ENCODE measurements at places on chromosomes 7 and 10.

DNA sequence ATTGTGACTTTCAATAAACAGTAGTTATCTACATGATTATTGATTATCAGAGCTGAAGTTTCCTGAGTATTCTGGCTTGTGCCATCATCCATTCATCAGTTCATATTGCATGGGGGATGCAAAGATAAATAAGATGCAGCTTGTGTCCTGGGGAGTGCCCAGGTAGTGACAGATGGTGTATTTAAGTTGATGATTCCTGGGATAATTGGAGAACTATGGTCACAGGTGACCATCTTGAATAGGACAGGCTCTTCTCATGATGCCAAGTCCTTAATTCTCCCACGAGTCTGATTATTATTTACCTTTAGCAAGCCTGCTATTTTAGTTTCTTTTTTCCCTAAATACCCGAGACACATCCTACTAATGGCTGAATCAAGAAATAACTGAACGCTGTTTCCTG, 64.9 kb downstream of the PLPP4 start:
- no peak for DNase-seq

- DNase-seq: no peak
These were observed 51.4 kb downstream of the RBM20 start for GRCh38 chr10:110695539-110695886.

GRCh38 chr10:34647160-34647559, 167.9 kb downstream of the PARD3 start:
- no peak for DNase-seq

DNA sequence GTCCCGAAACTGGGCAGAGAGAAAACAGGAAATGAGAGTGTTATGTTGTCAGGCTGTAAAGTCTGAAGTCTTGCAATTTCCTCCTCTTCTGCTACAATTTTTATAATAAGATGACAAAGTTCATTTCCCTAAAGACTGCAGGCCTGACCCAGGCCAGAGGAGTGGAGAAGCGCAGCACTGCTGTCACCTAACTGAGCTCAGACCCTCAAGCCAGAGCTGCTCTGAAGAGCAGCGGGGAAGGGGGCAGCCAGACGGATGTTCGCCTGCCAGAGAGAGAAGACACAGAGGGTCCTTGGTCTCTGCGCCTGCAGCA, 12.6 kb upstream of the AOAH start:
- no peak for DNase-seq

DNA sequence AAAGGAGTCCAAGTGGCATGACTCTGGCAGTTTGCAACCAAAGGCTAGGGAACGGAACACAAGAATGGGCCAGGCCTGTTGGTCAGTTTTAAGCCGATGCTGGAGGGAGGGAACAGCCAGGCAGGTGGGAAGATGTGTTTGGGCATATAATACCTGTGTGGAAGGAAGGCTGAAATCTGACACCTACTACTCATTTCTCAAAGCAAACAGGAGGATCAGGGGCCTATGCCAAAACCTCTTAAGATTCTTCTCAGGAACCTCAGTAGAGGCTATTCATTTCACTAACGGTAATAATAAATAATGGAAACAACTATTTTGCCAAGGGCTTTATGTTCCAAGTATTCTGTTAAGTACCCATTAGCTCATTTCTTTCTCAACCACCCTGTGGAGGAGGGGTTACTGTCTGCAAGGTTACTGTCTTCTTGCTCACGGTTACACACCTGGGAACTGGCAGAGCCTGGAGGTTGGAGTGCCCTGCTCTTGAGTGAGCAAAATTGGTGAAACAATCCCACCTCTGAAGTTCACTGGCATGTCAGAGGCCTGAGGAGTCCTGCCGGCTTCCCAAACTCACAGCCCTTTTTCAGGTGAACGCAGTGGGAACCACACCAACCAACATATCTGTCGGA, 35.5 kb downstream of the GOT1 start:
- DNase-seq: no peak

DNA sequence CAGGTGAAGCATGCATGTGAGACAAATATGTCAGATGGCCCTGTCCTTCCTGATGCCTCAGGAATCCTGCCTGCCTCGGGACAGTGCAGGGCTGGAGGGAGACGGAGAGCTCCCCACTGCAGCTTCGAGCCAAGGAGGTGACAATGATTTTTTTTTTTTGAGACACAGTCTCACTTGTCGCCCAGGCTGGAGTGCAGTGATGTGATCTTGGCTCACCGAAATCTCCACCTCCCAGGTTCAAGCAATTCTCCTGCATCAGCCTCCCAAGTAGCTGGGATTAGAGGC, 68.8 kb downstream of the OAT start:
- DNase-seq: no peak

DNA sequence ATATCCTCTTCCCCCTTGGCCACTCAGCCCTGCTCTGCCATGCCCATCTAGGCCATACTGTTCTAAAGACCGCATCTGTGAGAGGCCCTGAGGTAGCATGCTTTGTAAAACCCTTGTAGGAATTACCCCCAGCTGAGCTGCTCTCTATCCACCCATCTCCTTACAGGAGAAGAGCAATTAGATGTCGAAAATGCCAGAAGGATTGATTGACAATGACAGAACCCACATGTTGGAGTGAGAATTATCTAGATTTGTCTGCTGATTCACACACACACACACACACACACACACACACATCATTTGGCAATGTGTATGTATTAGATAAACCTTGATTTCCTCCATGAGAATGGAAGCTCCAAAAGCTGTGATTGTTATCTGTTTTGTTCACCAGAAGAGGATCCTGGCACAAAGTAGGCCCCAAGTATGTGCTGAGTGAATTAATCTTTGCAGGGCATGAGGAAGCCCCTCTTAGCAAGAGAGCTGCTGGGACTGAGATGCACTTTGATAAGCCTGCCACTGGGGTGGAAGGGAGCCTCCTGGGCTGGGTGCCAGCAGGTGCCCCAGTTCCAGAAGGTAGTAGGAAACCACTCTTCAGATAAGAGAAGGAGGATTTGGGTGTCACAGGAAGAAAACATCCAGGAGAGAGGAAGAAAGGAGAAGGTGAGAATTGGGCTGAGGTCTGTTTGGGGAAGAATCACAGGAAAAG, 187.5 kb upstream of the ADO start:
- DNase-seq: no peak

- no peak for DNase-seq
These were observed 181.0 kb downstream of the COBL start for GRCh38 chr7:51135576-51135975.

DNA sequence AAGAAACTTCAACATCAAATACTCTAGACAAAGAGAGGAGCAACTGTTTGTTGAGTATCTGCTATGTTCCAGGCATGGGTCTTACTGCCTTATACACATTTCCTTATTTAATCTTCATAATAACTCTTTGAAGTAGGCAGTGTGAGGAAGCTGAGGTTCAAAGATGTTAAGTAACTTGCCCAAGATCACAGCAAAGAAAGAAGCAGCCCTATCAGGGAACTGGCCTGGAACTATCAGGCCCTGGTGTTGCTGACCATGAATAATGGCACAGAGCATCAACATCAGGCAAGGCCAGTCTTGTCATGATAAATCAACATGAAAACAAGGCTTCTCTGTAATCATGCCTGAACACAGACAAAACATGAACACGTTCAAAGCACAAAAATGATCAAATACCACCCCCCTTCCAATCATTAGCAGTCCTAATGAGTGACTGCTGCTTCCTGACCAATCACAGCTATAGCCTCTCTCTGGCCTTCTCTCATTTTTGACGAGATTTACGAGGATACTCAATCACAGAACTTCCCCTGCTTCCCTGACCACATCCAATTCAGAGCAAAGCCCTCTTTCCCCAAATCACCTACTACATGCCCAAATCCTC, 2.3 kb downstream of the GSDME start:
- no peak for DNase-seq

DNA sequence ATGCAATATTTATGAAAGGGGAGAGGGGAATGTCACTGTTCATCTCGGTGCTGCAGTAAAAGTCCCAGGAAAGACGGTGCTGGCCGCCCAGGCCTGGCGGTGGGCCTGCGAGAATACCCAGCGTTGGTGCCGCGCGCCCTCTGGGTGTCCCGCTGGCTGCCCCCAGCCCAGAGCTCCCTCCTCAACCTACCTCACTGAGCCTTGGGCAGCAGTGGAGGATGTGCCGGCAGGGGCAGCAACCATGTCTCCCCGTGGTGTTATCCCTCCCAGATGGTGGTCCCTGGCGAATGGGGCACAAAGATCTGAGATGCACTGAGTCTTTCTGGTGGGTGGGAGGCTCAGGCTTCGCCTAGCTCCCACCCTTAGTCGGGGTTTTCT, 9.5 kb upstream of the TLX1 start:
- DNase-seq: no peak

GRCh38 chr10:128481152-128481840, 355.1 kb upstream of the MKI67 start:
- no peak for DNase-seq

DNA sequence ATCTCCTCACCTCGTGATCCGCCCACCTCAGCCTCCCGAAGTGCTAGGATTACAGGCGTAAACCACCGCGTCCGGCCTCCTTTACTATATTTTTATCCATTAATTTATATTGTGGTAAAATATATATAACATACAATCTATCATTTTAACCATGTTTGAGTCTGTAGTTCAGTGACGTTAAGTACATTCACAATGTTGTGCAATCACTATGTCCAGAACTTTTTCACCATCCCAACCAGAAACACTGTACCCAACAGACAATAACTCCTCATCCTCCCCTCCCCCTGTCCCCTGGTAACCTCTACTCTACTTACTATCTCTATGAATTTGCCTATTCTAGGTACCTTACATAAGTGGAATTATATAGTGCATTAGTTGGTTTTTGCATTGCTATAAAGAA, 297.5 kb upstream of the GALNT17 start:
- DNase-seq: no peak

GRCh38 chr7:88492153-88492552, 185.5 kb upstream of the STEAP4 start:
- no peak for DNase-seq

GRCh38 chr7:35816514-35816913, 15.7 kb downstream of the SEPTIN7 start:
- DNase-seq: no peak

GRCh38 chr10:10644008-10644646, 373.5 kb upstream of the CELF2 start:
- DNase-seq: no peak

DNA sequence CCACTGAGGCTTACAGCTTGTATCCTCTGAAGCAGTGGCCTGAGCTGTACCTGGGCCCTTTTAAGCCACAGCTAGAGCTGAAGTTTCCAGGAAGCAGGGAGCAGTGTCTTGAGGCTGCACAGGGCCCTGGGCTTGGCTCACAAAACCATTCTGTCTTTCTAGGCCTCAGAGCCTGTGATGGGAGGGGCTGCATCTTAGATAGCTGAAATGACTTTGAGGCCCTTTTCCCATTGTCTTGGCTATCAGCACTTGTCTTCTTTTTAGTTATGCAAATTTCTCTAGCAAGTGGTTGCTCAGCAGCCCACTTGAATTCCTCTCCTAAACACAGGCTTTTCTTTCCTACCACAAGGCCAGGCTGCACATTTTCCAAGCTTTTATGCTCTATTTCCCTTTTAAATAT, 864.2 kb downstream of the REEP3 start:
- DNase-seq: no peak

- no peak for DNase-seq
These were observed 167.6 kb downstream of the ARL4A start for GRCh38 chr7:12855036-12855435.

DNA sequence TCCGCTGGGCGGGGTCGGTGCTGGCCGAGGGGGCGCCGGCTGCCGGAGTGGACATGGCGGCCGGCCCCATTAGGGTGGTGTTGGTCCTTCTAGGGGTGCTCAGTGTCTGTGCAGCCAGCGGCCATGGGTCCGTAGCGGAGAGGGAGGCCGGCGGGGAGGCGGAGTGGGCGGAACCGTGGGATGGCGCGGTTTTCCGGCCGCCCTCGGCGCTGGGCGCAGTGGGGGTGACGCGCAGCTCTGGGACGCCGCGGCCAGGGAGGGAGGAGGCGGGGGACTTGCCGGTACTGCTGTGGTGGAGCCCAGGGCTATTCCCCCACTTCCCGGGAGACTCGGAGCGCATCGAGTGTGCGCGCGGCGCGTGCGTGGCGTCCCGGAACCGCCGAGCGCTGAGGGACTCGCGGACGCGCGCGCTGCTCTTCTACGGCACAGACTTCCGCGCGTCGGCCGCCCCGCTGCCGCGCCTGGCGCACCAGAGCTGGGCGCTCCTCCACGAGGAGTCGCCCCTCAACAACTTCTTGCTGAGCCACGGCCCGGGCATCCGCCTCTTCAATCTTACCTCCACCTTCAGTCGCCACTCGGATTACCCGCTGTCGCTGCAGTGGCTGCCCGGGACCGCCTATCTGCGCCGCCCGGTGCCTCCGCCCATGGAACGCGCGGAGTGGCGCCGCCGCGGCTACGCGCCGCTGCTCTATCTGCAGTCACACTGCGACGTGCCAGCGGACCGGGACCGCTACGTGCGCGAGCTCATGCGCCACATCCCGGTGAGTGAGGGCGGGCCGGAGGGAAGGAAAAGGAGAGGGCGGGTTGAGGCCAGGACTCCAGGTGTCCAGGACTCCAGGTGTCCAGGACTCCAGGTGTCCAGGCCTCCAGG, 9.3 kb upstream of the CHCHD1 start:
- peak; percentile 82 for DNase-seq

DNA sequence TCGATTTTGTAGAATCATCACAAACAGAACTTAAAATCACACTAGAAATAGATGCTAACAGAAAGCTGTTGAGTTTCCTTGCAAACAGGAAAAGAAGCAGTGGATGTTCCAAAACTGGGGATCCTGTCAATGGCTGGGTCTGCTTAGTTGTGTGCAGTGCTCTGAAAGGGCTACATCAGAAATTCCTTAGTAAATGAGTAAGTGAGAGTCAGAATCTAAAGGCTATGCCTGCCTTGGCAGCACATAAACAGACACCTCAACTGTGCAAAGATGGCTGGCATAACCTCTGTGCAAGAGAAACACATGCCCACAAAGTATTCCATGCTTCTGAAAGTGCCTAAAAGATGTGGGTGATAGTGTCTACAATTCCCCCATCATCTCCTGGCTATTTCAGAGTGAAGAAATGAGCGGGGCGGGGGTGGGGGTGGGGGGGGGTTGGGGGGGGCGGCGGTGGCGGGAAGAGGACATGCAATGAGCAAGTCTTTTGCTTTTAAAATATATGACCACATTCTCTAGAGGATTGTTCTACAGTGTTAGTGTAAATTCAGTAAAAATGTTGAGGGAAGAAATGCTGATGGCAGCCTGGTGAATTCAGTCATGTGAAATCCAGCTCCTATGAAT, 138.1 kb upstream of the LAMB4 start:
- no peak for DNase-seq

DNA sequence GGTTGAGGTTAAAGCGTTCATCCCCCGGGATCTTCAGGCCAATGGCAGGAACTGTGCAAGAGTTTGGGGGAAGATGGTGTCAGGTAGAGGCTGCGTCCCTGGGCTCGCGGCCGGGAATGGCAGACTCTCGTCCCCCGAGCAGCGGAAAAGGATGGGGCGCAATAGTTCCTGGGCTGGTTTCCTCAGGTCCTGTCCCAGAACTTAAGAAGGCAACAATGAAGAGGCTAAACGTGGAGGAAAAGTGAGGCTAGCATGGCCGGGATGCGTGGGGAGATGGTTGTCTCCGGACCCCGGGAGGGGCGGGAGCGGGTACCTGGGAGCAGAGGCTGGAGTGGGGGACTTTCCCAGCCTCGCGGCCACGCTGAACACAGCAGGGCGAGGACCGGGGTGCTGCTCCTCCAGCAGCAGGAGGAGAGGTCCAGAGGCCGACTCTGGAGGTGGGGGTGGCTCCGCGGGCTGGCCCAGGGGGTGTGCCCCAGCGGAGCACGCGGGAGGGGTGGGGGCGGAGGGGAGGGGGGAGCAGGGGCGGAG, 882 bp downstream of the IRF5 start:
- no peak for DNase-seq

Data from CD8-positive, alpha-beta memory T cell (primary cell).